ENCODE measurements at places on chromosomes 5 and 9.

DNA sequence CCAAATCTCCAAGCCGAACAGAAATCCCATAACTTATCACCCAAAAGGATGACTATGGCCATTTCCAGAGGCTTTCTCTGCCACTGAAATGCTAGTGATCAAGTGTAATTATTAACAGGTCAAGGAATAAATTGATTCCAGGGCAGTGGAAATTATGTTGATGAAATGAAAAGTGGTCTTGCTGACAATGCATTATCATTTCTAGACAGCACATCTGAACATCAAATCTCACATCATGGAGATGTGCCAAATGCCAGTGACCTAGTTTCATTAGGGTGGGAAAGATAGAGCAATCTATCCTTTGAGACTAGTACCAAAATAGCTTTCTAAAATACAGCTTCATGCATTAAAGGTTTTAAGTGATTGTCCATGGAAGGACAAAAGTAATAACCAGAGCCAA is 86.1 kb downstream of the AUH start:
- no peak for DNase-seq

DNA sequence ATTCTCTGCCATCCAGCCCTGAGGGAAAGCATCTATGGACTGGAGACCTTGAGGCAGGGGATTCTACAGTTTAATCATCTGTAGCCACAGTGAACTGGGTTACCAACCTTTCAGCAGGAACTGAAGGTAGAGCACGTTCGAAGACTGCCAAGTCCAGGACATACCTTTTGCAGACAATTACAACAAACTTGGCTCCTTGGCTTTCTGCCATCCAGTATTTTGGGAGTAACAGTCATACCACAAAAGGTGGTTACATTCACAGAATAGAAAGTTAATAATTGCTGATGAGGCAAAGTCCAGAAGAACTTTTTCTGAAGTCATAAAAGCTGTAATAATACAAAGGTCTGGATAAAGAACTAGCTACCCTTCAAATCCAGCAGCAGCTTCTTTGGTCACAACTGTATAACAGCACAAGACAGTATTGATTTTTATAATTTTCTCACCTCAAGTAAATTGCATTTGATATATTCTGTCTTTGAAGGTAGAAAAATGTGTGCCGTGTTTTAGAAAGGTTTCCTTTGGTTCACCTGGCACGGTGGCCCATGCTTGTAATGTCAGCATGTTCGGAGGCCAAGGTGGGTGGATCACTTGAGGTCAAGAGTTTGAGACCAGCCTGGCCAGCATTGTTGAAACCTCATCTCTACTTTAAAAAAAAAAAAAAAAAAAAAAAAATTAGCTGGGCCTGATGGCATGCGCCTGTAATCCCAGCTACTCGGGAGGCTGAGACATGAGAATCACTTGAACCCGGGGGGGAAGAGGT is 236.6 kb downstream of the NR3C1 start:
- DNase-seq = no peak

- peak; percentile 78 for DNase-seq
Measured at GRCh38 chr5:36692791-36693763, 86.7 kb downstream of the SLC1A3 start.

- peak; percentile 74 for DNase-seq
Measured at GRCh38 chr5:172834415-172835289, 601 bp downstream of the ERGIC1 start.

DNA sequence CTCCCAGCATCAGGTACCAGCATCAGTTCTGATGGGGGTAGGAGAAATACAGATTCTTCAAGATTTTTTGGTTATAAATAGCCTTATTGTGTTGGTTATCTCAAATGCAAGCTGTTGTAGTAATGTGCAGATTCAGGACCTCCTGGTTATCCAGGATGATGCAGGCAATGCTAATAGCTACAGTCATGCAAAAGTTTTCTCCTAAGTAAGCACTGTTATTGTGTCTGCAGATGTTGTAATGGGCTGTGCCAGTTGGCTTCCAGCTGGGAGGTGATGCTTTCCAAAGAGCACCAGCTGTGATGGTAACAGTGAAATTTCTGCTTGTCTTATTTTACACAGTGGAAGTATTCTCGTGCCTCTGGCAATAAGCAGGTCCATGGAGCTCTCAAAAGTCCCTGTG is 719.2 kb upstream of the CTNND2 start:
- peak; percentile 72 for DNase-seq

DNA sequence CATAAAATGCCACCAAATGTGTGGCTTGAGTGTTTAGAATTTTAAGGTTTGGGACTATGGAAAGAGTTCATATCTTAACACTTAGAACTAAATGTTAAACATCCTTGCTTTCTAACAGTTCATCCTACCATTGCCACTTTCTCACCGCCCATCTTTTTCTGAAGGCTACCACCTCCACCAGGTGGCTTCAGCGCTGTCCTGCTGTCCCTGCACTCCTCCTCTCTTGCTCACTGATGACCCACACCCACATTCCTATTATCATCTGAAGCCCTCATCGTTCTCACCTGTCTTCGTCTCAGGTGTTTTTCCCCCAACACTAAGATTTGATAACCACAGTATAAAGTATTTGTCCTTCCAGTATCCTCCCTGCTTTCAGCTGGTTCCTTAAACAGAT is 7.4 kb downstream of the MEGF10 start:
- no peak for DNase-seq

DNA sequence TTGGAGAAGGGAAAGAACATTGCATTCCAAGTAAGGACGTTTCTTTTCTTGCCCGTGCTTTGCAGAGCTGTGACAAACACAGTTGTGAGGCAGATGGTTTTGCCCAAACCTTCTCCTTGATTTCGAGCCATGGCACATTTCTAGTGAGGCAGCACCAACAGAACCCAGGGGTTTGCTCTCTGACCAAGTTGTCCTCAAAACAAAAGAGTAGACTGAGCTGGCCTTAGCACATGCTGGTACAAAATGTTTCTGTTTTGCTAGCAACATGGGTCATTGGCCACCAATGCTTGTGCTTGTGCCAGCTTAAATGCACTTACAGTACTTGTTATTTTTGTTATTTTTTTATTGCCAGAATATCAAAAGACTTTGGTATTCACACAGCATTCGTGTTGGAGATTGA is 328.8 kb downstream of the GADD45G start:
- no peak for DNase-seq

- no peak for DNase-seq
Measured at GRCh38 chr5:1503241-1504068, 20.3 kb downstream of the LPCAT1 start.

GRCh38 chr9:125189011-125189360 is 617 bp downstream of the PPP6C start:
- peak; percentile 37 for DNase-seq

GRCh38 chr5:1011226-1011631 is 2.6 kb downstream of the NKD2 start:
- no peak for DNase-seq

GRCh38 chr5:80125022-80125961 is 90.1 kb downstream of the THBS4 start:
- DNase-seq = no peak

GRCh38 chr5:116521173-116521872 is 53.3 kb downstream of the SEMA6A start:
- no peak for DNase-seq

DNA sequence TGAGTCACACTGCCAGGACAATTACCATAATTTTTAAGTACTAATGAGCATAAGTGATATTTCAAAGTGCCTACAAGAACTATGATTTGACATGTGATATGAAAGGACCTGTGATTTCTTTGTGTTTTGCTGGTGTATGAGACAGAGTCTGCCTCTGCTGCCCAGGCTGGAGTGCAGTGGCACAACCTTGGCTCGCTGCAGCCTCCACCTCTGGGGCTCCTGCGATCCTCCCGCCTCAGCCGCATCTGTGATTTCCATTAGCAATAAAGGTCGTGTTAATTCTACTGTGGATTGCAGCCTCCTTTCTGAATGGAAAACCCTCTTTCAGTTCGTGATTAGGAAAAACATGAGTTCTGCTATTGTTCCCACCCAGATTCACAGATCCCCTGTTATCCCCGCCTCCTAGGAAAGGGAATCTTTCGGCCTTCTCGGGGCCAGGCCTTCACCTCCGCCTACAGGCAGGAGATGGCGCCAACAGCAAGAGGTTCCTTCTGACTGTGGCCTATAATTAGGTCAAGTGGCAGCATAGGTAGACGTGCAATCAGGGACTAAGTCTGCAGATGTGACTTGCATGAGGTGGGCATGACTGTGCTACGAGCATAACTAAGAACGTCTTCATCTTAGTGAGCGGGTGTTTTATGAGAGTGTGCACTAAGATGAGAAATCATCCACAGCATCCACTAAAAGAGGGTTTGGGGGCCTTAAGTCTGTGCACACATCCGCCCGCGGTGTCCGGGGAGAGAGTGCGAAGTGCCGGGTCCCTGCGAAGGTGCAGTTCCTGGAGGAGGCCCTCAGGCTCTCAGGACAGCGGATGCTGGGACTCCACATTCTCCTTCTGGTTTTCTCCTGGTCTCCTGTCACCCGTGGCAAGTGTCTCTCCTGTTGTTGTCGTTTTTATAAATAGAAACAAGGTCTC is 23.1 kb downstream of the TRIM7 start:
- DNase-seq = peak; percentile 86

DNA sequence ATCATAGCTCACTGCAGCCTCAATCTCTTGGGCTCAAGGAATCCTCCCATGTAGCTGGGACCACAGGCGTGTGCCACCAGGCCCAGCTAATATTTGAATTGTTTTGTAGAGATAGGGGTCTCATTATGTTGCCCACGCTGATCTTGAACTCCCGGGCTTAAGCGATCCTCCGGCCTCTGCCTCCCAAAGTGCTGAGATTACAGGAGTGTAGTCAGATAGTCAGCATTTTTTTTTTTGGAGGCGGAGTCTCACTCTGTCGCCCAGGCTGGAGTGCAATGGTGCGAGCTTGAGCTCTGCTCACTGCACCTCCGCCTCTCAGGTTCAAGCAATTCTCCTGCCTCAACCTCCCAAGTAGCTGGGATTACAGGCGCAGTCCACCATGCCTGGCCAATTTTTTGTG is 1.6 kb upstream of the SAR1B start:
- peak; percentile 35 for DNase-seq

- DNase-seq = no peak
Measured at GRCh38 chr9:18604767-18605730, 131.1 kb downstream of the ADAMTSL1 start.

DNA sequence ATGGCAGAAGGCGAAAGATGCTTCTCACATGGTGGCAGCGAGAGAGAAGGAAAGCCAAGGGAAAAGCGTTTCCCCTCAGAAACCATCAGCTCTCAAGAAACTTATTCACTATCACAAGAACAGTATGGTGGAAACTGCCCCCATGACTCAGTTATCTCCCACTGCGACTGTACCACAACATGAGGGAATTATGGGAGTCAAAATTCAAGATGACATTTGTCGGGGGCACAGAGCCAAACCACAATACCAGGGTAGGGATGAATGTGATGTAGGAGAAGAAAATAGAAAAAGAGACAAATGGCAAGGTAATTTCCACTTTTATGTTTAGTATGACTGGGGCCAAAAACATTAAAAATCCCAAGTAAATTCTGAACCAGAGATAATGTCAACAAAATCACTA is 216.8 kb downstream of the TRIM36 start:
- no peak for DNase-seq

GRCh38 chr9:133375116-133375723 is 640 bp downstream of the SURF4 start:
- peak; percentile 84 for DNase-seq

DNA sequence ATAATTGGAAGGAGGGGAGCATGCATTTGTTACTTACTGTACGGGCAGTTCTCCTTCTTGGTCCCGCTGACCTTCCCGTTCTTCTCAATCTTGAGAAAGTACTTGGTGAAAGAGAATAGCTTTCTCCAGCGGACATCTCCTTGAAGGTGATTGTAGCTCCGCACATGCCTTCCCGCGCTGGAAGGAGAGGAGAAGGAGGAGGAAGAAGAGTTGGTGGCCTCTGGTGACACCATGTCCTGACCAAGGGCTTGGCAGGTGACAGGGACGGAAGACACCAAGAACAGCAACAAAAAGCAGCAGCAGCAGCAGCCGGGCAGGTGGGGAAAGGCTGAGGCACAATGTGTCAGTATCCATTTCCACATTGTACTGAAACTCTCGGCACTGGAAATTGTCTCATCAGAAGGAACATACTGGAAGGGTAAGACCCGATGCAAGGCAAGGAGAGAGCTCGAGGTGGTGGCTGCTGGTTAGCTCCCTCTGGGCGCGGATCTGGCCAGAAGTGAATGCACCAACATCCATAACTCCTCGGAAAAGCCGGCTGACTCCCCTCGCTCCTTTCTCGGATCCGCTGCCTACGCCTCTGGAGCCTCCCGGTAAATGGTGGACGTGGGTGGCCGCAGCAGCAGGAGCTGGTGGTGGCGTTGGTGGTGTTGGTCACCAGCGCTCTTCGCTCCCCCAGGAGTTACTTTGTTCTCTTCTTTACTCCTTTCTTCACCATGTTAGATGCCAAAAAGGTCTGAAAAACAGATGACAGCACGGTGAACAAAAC is 715 bp downstream of the FGF10 start:
- DNase-seq = no peak

DNA sequence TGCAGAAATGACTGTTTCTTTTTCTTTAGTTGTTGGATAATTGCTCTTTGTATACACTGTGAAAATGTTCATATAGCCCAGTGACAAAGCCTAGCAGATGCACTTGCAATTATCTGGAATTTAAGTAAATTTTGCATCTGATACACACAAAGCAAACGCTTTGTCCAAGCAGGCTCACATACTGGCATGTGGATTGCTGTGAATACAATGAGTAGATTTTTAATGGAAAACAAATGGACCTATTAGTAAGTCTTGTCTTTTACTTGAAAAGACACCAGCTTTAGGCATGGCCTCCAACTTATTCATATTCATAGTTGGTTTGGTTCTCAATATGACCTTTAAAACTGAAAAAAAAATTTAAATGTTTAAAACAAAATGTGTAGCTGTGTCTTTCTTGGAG is 1299.8 kb upstream of the WWC1 start:
- no peak for DNase-seq

GRCh38 chr9:21789541-21790037 is 12.8 kb upstream of the MTAP start:
- peak; percentile 66 for DNase-seq

- DNase-seq = no peak
Measured at GRCh38 chr9:73167614-73168013, 15.9 kb downstream of the ANXA1 start.

GRCh38 chr5:111535879-111536549 is 23.7 kb upstream of the STARD4 start:
- no peak for DNase-seq

Measured in trophoblast cell (in vitro differentiated cells and primary cell).